Esophagus mucosa (tissue), 1 donor: ENCODE measurements at places on chromosomes 12 and 14. TPM values are rescaled to one million over a fixed set of nuclear protein-coding genes. Genes with fewer than 3 reads are reported as not detected.

The HNRNPA1 gene
- 687 TPM for total RNA-seq

GRCh38 chr12:71581206-71581605 is 82.4 kb downstream of the ZFC3H1 start:
- peak; percentile 97 for ATAC-seq

- ATAC-seq = no peak
Observed at GRCh38 chr12:61654698-61655097, 605.5 kb upstream of the USP15 start.

DNA sequence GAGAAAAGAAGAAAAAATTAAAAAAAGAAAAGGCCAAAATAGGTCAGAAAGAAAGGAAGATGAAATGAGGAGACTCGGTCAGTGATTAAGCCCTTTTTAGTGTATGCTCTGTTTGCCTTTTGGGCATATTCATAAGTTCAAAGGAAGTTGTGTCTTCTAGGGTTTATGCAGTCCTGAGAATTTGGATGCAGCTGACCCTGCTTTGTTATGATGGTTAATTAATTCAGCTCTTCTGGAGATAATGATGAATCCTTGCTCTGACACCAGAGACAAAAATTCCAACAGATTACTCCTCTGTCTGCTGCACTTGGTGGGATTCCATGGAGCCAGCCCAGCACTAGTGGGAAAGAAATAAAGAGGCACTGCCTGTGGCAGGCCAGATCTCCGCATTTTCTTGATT is 4.5 kb upstream of the SLC7A8 start:
- no peak for ATAC-seq

DNA sequence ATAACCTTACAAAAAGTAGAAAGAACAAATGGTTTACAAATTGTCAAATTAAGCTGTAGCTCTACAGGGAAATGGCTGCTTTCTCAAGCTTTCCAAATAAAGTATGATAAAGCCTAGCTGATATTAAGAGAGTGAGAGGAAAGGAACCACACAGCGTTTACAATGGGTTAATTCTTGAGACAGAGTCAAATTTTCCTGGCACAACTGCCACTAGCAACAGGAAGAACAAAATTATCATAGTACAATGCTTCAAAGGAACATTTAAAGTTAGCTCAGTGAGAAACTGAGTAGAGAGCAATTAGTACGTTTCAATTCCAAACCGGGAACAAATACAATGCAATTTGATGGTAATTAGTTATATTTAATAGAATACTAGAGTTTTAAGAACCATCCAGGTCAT is 116.0 kb downstream of the PPP1R12A start:
- no peak for ATAC-seq

DNA sequence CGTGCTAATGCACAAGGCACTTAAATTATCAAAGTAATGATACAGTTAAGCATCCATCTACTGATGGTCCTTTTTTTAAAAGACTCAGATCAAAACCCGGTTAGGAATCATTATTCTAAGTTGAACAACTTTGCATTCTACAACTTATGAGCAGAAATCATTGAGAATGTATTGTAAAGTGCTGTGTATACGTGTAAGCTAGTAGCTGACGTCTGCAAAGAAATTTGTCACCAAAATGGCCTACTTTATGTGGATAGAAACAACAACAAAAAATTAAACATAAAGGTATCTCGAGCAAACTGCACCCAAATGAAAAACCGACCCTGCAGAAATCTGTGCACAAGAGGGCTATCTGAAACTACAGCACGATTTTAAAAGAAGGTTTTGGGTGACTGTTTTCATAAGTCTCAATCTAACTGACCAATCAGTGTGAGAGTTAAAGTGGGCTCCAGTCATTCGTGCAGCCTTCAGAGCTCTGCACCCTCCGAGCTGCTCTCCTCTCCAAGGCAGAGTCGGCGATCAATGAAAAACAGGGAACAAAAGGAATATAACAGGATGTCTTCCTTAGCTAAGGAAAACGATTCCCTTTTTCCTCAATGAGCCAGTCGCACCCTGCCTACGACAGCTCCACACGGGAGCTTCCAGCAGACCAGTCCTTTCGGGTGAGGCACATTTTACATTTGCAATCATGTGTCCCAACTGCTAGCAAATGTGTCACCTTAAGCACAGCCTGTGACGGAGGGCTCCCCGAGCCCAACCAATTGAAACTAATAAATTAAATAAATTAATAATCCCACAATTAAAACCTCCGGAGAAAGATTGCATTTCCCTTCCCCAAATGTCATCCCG is 200.7 kb upstream of the FOXN3 start:
- ATAC-seq = peak; percentile 77

GRCh38 chr12:6090803-6091202 is 33.7 kb downstream of the VWF start:
- peak; percentile 16 for ATAC-seq

GRCh38 chr14:101491841-101492240 is 69.5 kb upstream of the DIO3 start:
- ATAC-seq = no peak

DNA sequence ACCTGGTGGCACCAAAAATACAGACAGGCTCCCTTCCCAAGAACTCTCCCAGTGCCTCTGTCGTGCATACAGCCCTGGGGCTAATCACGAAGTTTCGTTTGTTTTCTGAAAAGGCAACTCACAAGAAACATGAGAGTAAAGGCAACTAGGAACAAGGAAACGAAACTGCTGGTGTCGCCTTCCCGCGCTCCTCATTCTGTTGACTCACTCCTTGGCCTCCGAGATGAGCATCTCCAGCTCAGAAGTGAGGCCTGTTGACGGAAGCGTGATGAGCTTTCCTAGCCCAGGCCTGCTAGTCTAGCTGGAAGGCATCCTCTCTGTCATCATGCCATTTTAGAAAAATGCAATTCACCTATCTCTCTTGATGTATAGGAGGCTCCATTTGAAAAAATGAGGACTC is 50.5 kb downstream of the TTC9 start:
- ATAC-seq = peak; percentile 92

The MORN3 gene
- 0.08 TPM for total RNA-seq

- ATAC-seq = no peak
Observed at GRCh38 chr12:112488257-112488876, 69.6 kb downstream of the PTPN11 start.

- no peak for ATAC-seq
Observed at GRCh38 chr12:115630136-115630535, 647.4 kb downstream of the MED13L start.
